Mucosa of gallbladder (tissue), 1 donor: ENCODE measurements at places on chromosomes 7 and 10. TPM values are rescaled to one million over a fixed set of nuclear protein-coding genes. Genes with fewer than 3 reads are reported as not detected.

- DNase-seq = no peak
Measured at GRCh38 chr7:39198556-39198955, 220.8 kb downstream of the POU6F2 start.

The TLL2 gene
- total RNA-seq = 6.7 TPM

The RBP4 gene
- 59.9 TPM for total RNA-seq

The PKD2L1 gene
- total RNA-seq = not detected
